Cortex of kidney (tissue), 1 donor: ENCODE measurements at places on chromosomes 16 and 17.

DNA sequence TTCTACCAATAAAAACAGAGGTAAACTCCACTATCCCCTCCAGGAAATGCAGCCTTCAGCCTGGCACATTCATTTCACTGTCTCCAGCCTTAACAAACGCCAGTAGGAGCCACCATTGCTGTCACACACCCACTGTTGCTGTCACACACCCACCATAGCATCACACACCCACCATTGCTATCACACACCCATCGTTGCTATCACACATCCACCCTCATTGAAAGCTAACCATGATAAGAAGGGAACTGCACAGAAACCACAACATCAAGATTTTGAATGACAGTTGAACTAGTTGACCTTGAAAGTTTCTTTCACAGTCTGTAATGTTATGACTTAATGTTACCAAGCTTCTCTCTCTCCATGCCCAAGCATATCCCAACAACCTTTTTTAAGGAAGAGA lies 38.1 kb downstream of the SHCBP1 start:
- DNase-seq: no peak

DNA sequence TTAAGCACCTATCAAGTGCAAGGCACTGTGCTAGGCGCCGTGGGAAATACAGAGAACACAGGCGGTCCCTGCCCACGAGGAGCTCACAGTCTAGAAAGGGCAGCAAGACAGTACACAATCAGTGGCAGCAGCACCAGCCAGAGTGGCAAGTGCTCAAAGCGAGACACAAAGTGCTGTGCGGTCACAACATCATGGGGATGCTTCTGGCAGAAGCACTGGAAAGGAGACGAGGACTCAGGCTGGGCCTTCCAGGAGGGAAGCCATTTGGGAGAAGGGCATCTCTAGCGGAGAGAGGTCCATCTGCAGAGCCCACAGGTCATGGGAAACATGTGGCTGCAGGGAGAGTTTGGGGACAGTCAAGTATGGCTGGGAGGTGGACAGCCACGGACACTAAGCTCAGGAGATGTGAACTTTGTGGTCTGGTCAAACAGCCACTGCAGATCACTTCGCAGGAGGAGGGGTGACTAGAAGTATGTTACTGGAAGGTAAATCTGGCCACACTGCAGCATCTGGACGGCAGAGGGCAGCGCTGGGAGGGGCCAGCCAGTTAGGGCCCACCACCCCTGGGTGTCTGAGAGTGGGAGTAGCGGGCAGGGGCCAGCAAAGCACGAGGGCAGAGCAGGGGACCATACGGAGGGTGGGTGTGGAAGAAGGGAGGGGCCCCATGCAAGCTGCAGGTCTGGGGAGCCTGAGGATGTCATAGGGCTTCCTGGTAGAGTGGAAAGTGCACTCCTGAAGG lies 71.1 kb downstream of the N4BP1 start:
- no peak for DNase-seq

DNA sequence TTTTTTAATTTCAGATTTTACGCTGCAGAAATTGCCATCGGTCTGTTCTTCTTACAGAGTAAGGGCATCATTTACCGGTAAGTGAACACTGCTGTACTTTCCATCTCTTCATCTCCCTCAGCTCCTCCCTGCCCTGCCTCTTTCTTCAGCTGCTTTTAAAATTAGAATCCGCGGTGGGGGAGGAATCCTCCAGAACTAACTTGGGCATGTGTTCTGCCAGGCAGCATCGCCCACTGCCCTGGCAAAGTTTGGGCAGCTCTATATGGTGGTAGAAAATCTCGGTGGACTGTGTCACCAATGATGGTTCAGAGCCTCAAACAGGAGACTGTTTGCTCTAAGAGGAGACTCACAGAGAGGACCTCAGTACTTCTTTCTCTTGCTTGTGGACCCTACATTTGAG lies 81.6 kb upstream of the CACNG3 start:
- no peak for DNase-seq

- no peak for DNase-seq
Measured at GRCh38 chr16:3173892-3174617, 13.9 kb upstream of the OR1F1 start.

DNA sequence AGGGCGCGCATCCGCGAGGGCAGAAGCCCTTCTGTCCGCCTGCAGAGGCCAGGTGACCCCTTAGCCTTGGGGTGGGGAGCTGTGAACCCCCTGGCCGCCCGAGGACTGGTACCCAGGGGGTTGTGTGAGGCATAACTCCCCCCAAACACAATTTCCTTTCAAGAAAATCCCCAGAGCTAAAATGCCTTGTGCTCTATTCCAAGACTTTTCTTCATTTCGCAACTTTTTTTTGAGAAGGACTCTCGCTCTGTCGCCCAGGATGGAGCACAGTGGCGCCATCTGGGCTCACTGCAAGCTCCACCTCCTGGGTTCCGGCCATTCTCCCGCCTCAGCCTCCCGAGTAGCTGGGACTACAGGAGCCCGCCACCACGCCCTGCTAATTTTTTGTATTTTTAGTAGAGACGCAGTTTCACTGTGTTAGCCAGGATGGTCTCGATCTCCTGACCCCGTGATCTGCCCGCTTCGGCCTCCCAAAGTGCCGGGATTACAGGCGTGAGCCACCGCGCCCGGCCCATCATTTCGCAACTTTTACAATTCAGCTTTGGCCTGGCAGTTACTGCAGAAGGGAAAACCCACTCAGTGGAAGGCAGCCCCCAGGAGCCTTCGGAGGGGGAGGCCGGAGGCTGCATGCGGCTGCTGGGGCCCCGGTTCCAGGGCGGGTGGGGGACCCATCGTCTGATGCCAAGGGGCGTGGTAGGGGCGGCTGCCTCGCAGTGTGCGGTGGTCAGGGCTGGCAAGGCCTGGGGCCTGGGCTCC lies 963 bp upstream of the APRT start:
- no peak for DNase-seq

DNA sequence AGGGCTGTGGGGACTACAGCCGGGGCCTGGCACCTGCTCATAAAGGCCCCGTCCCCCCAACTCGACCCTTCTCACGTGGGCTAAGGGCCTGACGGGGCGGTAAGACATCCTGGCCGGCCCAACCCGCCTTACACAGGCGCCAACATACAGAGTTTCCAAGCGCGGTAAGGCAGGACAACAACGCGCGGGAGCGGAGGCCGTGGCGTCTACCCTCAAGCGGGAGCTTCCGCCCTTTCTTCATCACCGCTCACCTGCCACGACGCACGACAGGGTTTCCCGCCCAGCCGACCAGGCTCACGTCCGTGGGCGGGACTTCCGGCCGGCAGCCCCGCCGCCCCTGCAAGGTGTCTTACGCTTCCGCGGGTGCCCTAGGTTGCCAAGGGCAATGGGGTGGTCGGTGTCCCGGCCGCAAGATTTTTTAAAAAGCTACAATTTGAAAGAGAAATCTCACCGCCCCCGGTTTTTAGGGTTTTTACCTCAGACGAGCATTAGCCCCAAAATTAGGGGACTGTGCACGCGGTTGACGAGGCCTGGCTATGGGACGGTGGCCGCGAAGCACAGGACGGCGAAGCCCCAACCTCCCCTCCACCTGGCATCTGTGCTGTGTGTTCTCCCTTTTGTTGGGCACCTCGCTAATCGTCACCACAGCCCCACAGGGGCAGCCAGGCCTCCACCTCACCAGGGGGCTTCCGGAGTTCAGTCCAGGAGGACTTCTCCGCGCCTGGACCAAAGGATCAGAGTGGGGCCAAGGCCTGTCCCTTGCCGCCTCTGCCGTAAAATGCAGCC lies at the start of gene TERB1:
Gene TERB1 (minus strand): TSS at position 265 of the 786 bp plus-strand sequence. CDS start 4,786 bp downstream, outside the sequence.
- DNase-seq: no peak

GRCh38 chr17:68565661-68566441 lies 35.3 kb downstream of the FAM20A start:
- DNase-seq: no peak

- DNase-seq: no peak
Measured at GRCh38 chr16:30051518-30051917, 14.0 kb upstream of the ALDOA start.

- DNase-seq: no peak
Measured at GRCh38 chr16:8751481-8752311, 45.7 kb downstream of the TMEM186 start.

- DNase-seq: no peak
Measured at GRCh38 chr16:25024900-25025299, 9.7 kb upstream of the ARHGAP17 start.

DNA sequence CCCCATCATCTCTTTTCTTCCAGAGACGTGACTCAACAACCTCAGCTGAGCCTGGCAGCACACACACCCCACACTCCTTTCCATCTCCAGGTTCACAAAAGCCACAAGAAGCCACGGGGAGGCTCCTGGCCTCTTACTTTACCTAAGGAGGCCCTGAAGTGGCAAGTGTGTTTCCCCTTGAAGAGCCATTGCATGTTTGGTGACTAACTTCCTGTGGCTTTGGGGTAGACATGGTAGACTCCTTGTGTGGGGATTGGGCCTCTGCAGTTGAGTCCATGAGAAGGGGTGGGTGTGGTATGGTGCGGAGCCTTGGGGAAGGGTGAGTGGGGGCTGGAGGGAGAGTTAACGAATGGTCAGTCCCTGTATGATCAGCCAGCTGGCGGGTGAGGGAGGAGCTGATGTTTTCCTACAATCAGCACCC lies 24.2 kb downstream of the SAP30BP start:
- DNase-seq: no peak

- DNase-seq: no peak
Measured at GRCh38 chr17:58521680-58522079, 7.2 kb upstream of the MTMR4 start.

GRCh38 chr17:36001862-36002603 lies 680 bp upstream of the CCL15 start:
- no peak for DNase-seq

DNA sequence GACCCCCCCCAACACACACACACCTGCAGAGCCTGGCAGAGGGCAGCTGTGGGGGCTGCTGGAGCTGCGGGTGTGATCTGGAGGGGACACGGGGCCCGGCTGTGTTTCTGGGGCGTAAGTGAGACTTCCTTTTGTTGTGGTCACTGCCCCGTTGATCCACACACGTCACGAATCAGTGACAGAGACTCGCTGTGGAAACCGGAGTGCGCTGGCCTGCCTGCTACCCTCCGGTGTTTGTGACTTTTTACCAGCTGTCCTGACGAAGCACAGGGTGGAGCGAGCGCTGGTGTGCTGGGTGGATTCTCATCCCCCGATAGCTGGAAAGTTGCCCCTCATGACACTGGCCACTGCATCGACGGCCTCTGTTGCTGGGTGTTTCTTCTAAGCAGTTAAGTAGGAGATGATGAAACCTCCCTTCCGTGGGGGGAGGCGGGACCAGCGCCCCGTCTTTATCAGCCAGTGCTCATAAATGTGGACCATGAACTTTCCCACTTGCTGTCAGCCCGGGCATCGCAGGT lies 2.3 kb downstream of the METRNL start:
- DNase-seq: no peak

- DNase-seq: no peak
Measured at GRCh38 chr17:32492648-32493289, 6.0 kb downstream of the CDK5R1 start.

GRCh38 chr17:57758654-57759053 lies 13.6 kb upstream of the CCDC182 start:
- no peak for DNase-seq

GRCh38 chr17:14301279-14302090 lies 604 bp downstream of the HS3ST3B1 start:
- DNase-seq: no peak
